Activated CD4-positive, alpha-beta T cell treated with anti-CD3 and anti-CD28 coated beads, Interleukin-2, amount 50 U/mL, for 4 hours (primary cell): ENCODE measurements at places on chromosomes 3 and 15.

- DNase-seq: no peak
These were observed 20.9 kb downstream of the RAD54L2 start for GRCh38 chr3:51559411-51559888.

DNA sequence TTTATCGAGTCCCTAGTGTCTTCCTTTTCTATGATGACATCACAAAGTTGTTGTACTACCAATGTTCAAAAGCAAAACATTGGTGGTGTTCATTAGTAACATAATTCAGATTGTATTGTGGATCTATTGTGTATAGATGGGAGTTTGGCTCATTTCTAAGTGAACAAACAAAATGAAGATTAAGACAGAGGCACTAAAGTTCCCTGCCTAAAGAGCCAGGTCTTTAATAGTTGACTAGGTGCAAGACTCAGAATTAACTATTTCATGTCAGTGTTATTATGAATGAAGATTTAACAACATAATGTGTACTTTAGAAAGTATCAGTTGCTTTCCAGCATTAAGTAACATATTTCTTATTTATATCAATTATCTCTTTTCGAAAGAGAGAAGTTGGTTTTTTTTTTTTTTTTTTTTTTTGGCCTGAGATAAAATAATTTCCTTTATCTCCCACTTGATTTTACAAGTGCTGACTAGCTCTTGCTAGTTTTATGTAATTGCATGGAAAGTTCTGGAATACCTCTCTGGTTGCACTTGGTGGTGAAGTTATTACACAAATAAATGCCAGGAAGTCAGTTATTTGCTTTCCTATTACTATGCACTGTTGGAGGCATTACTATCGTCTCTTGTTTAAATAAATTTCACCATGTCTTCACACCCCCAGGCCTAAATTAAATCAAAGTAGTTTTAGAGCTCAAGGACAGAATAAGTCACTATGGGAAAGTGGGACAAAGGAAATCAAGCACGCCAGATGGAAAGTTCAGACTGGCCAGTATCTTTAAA lies 48.7 kb downstream of the NAALADL2 start:
- DNase-seq: no peak

DNA sequence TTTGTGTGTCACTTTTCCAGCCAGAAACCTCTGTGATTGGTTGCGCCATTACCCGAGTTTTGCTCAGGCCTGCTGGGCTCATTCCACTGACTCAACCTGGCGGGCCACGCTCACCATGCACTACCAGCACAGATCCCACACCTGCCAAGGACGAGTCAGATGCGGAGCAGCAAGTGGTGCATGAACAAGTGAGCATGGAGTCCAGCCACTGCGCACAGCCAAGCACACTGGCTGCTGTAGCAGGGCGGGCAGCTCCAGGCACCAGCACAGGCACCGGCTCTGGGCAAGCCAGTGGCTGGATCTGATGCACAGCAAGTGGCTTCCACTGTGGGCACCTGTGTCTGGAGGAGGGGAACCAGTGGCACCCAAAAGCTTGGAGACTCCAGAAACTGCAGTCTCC lies 110.4 kb downstream of the CBLB start:
- DNase-seq: no peak

- no peak for DNase-seq
These were observed 151.1 kb downstream of the SQOR start for GRCh38 chr15:45785897-45786296.

DNA sequence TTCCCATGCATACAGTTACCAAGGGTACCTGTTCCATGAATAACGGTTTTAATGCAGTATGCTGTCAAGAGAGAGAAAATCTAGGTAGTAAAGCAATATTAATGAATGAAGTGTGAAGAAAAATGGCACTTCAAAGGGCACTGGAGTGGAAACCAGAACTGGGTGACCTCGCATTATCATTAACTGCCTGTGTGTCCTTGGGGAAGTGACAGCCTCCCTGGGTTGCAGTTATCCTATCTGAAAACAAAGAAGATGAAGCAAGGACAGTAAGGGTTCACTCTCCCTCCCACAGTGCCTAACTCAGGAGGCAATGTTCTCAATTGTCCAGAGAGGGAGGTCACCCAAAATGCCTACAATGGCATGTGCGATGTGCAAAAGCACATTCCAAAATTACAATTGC lies 15.1 kb downstream of the MTHFS start:
- no peak for DNase-seq

- no peak for DNase-seq
These were observed 154.9 kb downstream of the KLHL25 start for GRCh38 chr15:85639752-85640381.
